Stimulated activated CD4-positive, alpha-beta T cell treated with anti-CD3 and anti-CD28 coated beads, Interleukin-12 subunit alpha, Interleukin-12 subunit beta, amount 100 ng/mL, for 4 hours (primary cell): ENCODE measurements at places on chromosomes 7 and 10.

DNA sequence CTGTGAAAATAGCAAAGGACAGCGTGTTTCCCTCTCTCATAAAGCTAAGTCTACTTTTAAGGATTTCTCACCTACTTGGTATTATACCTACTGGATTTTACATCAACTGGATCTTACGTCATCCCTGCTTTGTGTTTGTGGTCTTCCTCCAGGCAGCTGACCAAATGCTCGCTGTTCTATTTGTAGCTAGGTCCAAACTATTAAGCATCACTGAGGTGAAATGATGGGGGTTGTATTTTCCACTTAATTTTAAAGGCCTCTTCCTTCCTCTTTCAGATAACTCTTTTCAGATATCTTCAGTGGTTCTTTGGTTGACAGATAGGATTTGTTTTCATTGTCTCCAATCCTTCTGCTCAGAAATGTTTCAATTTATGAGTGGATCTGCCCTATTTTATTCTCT is 169.7 kb downstream of the RNLS start:
- no peak for DNase-seq

- peak; percentile 61 for DNase-seq
These were observed 37.7 kb upstream of the IKZF1 start for GRCh38 chr7:50266635-50267386.

- no peak for DNase-seq
These were observed 196.9 kb upstream of the PPP2R2D start for GRCh38 chr10:131703941-131704340.

- no peak for DNase-seq
These were observed 79.5 kb upstream of the PCBD1 start for GRCh38 chr10:70967591-70968587.

DNA sequence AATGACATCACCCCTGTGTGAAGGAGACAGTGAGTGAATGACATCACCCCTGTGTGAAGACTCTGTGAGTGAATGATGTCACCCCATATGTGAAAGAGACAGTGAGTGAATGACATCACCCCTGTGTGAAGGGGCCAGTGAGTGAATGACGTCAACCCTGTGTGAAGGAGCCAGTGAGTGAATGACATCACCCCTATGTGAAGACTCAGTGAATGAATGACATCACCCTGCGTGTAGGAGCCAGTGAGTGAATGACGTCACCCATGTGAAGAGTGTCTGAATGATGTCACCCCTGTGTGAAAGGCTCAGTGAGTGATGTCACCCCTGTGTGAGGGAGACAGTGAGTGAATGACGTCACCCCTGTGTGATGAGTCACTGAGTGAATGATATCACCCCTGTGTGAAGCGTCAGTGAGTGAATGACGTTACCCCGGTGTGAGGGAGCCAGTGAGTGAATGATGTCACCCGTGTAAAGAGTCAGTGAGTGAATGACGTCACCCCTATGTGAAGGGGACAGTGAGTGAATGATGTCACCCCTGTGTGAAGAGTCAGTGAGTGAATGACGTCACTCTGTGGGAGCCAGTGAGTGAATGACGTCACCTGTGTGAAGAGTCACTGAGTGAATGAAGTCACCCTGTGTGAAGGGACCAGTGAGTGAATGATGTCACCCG is 478.1 kb downstream of the PTPRN2 start:
- DNase-seq: no peak

DNA sequence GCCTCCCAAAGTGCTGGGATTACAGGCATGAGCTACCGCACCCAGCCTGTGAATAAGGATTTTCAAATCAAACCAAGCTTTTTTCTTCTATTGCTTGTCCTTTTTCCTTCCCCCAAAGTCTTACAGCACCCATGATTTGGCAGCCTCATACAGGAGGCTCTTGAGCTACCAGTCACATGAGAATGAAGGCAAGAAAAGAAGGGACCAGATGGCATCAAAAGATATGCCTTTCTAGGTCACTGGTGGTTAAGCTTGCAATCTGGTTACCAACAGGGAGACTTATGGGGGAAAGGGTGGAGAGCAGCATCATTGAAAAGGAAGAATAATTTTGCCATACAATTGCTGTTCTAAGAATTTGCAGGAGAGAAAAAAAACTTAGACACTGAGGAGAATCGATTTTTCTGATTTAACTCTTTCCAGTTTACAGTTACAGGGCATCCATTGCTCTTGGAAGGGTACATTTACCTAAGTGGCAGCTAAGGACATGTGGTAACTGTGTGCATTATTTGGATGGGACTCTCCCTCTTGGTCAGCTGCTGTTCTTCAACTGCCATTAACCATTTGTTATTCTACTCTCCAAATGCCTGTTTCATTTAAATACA is 29.5 kb downstream of the SMNDC1 start:
- DNase-seq: no peak

DNA sequence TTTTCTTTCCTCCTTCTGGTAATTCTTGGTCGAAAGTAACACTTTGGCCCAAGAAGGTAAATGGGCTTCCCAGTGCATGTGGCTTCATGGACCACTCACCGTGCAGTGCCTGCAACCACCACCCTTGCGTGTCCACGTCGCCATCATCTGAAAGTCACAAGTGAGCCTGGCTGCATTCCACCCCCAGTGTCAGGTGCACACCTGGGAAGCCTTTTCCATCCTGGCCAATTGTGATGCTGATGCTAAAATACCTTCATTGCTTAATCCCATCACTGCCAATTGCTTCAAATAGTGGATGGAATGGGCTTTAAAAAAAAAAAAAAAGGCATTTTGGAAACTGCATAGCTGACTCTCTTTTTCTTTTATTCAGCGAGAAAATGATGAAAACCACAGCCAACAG is 228.9 kb downstream of the ARHGAP21 start:
- no peak for DNase-seq

GRCh38 chr10:59877191-59877671 is 29.1 kb downstream of the CCDC6 start:
- no peak for DNase-seq

DNA sequence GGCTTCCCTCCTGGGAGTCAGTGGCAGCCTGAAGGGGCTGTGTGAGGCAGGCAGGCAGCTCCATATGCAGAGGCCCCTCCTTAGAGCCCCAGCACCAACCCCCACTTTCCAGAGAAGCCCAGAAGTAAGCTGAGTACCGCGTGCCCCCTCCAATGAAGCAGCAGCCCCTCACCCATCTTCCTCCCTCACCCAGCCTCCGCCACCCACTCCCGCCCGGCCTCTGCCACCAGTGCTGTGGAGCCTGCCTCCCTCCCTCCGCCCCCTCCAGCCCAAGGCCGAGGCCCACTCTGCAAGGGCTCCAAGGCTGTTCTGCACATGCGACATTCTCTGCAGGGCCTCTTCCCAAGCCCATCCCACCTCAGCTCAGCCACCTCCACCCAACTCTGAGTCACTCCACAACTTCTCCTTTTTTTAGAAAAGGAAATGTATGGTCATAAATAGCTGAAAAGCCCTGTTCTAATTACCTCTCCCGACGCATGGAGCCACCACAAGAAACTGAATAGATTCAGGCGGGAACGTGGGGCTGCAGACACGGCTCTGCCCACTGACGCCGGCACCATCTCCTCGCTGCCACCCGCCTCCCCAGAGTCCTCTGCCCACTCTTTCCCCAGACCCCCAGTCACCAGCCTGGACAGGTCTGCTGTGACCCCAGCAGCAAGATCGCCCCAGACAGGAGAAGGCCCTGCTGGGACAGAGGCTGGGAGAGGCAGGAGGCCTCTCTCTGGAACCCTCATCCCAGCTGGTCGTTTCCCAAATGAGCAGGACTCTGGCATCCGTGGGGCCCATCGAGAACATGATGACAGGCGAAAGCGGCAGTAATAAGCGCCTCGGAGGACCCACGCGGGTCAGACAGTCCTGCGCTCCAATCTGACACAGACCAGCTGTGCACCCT is 213.9 kb downstream of the MAD1L1 start:
- no peak for DNase-seq

GRCh38 chr7:5629941-5630340 is 151.5 kb downstream of the RNF216 start:
- peak; percentile 24 for DNase-seq

GRCh38 chr10:94286901-94287300 is 75.8 kb downstream of the NOC3L start:
- DNase-seq: no peak

- no peak for DNase-seq
These were observed 10.8 kb downstream of the PIK3AP1 start for GRCh38 chr10:96709525-96709924.

GRCh38 chr10:100697070-100697469 is 48.3 kb upstream of the PAX2 start:
- DNase-seq: no peak

DNA sequence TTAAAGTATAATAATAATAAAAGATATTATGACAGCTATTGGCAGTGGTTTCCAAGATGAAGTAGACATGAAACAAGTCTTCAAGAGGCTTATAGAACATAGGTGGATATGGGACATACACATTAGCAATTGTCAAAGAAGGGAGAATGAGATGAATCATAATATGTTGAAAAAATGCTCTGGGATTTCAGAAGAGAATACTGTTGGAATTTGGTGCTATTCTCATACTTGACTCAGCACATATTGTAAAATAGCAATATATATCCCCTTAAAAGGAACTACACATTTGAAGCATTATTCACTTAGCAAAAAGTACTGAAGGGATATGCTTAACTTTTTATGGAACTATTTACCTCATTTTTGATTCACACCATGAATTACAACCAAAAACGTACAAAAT is 577.2 kb upstream of the PCDH15 start:
- DNase-seq: no peak

DNA sequence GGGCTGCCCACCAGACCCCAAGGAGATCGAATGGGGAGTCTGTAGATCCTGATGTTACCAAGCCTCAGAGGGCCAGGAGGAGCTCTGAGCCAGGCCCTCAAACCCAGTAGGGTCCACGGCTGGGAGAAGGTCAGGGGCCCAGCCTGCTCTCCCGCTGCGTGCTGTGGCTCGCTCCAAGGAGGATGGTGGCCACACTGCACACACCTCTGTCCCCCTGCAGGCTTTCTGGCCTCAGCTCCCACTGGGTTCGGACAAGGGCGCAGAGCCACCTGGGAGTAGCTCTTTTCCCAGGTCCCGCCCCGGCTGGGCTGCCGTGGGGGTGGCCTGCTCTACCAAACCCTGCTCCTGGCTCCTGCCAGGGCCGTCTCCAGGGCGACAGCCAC is 175.8 kb downstream of the ZNF248 start:
- no peak for DNase-seq

DNA sequence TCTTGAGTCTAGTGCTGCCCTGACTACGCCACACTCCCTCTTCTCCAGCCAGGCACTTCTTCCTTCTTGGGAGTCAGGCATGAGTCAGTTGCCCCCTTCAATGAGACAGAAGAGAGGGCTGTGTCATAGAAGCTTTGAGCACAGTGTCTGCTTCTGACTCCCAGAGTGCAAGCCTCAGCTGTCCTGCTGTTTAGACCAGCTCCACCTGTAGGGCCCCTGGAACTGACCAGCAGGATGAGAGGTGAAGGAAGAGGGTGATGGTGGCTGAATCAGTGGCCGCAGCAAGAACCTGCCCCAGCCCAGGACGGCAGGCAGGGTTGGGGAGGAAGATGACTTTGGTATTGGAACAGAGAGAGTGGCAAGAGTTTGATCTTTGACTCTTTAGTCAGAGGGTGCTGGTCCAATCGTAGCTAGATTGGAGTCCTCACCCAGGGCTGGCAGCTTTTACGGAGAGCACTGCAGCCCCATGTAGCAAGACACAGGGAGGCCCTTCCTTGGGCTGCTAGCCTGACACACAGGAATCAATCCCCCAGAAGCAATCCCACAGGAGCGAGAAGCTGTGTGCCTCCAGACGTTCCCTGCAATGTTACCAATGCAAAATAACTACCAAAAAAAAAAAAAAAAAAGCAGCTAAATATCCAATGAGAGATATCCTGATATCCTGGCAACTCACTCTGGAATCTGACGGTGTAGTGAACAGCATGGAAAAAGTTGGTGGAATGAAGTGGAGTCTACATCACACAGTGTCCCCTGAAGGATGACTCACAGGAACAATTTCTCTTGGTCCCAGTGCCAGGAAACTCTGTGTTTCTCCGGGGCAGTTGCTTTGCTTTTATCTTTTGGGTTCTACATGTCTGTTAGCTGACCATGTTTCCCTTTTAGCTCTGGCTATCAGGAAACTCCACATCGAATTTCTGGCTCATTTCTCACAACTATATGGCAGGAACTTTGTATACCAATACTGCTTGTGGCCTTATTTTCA is 6.9 kb downstream of the C10orf62 start:
- no peak for DNase-seq

- no peak for DNase-seq
These were observed 544.2 kb downstream of the CNTNAP2 start for GRCh38 chr7:146660839-146661238.

- no peak for DNase-seq
These were observed 29.7 kb downstream of the ZFAND2A start for GRCh38 chr7:1130021-1130990.

DNA sequence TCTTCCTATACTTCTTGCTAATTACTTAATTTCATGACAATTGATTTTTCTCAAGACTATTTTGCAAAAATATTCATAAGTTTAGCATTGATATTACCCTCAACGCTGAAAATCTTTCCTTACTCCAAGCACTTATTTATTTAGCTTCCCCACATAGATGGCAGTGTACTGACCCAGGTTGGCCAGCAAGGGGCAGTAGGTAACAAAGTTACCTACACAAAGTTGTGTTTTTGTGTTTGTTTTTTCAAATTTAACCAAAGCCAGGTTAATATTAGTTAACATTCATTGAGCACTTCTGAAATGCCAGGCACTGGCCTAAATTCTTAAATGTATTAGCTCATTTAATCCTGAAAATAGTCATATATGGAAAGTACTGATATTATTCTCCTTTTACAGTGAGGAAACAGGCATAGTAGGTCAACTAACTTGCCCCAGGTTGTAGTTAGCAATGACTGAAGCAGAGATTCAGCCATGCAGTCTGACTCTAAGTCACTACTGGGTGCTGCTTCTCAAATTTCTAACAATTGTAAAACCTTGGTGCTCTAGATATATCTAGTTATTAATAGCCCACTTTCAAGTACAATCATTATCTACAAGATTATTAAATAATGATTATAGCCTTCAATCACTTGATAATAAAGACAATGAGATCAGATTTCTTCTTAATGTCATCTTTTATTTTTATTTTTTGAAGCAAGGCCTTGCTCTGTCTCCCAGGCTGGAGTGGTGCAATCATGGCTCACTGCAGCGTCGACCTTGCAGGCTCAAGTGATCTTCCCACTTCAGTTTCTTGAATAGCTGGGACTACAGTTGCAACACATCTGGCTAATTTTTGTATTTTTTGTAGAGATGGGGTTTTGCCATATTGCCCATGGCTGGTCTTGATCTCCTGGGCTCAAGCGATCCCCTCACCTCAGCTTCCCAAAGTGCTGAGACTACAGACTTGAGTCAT is 5.8 kb upstream of the GGCT start:
- no peak for DNase-seq

DNA sequence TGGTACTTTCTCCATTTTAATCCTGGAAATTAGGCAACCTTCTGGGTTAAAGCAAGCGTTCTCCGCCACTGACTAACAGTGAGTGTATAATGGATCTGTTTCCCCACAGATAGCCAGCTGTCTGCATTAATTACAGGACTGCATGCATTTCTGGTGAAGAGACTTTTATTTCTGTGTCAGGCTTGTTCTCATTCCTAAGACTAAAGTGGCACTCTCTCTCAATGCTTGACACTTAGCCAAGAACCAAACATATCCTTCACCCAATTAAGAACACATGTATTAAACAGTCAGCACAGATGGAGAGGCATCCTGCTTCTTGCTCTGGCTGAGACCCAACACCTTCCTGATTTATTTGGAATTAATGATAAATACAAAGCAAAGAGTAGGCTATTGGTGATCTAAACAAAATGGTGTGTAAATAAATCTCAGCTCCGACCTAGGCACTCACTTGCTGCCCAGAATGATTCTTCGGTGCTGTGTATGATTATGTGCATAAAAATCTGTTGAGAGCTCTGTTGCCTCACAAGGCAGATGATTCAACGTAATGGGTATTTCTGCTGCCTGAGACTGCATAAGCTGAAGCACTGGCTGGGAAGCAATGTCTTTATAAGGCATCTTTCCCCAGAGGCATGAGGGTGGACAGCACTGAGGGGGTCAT is 16.8 kb downstream of the CALU start:
- DNase-seq: no peak
